Gastroesophageal sphincter (tissue), 4 donors: ENCODE measurements at places on chromosomes 16 and 17. TPM values are rescaled to one million over a fixed set of nuclear protein-coding genes. Genes with fewer than 3 reads are reported as not detected.

BICDL2 gene
- 0.31 TPM for total RNA-seq

IGSF6 gene
- not detected for total RNA-seq

RAPGEFL1 gene
- total RNA-seq = 5.2 TPM

SLC16A13 gene
- total RNA-seq = 0.72 TPM

SCRN2 gene
- 22.8 TPM for total RNA-seq

GRCh38 chr17:40545660-40546059 is 19.6 kb downstream of the CCR7 start:
- H3K4me1 ChIP-seq = peaks cover 71% of the 10 kb centered on the region
- H3K27ac ChIP-seq = no peak overlapping the region
- no peak for ATAC-seq
- H3K27me3 ChIP-seq = no peaks in the 10 kb centered on the region

- no peak for ATAC-seq
- no peaks in the 10 kb centered on the region for H3K27me3 ChIP-seq
- no peaks in the 10 kb centered on the region for H3K4me1 ChIP-seq
- H3K36me3 ChIP-seq = peaks cover 65% of the 10 kb centered on the region
Measured at GRCh38 chr17:46025510-46026165, 26.6 kb downstream of the STH start.

- H3K4me3 ChIP-seq = no peak overlapping the region
- ATAC-seq = no peak
- no peak overlapping the region for H3K27ac ChIP-seq
Measured at GRCh38 chr16:82667437-82667836, 40.7 kb downstream of the CDH13 start.

DNA sequence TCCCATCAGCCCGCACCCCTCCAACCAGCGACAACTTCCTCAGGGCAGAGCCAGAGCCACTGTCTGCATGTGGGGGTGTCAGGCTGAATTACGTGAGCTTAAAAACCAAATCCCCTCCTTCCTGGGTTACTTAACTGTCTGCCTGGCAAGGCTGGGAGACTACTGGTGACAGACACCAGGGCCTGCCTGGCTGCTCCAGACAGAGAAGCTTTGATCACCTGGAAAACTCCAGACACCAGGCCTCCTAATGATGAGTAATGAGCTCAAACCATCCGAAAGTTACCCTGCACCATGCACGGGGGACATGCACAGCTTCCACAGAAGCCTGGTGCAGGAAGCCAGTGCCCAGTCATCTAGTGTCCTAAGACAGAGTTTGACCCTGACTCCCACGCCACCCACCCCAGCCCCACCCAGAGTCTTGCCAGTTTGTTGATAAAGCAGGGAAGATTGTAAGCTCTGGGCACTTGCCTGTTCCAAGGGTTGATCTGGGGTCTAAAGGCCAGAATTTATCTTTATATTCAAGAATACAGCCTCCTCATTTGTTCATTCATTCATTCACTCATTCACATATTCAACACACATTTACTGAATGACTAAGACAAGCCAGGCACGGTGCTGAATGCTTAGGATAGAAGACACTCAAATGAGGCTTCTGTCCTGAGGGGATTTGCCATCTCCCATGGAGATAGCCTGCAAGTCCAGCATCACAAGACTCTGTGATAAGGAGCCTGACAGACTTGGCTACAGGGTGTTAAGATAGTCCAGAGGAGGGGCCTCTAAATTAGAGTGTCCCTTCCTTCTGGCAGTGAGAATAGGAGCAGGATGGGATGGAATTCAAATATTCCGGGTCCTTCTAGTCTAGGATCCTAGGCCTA is 7.2 kb upstream of the CCDC182 start:
- no peaks in the 10 kb centered on the region for H3K36me3 ChIP-seq
- no peak overlapping the region for H3K4me3 ChIP-seq
- H3K27me3 ChIP-seq = no peaks in the 10 kb centered on the region
- H3K4me1 ChIP-seq = no peaks in the 10 kb centered on the region
- no peak for ATAC-seq
- H3K27ac ChIP-seq = no peak overlapping the region

DNA sequence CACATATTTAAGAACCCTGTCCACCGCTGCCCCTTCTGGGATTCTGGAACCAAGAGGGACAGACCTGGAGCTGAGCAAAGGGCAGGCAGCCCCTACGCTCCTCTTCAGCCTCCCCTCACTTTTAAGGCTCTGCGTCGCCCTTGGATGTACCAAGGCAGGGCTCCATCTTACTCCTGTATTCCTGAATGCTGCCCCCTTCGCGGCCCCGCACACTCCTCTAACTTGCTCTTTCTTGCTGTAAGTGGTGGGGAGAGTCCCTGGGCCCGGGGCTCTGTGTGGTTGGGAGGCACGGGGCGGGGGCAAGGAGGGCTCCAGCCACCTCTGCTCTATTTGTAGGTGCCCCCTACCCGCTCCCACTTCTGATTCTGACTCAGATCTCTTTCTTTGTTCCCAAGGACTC is 1.2 kb downstream of the TNS4 start:
- no peak overlapping the region for H3K4me3 ChIP-seq
- no peaks in the 10 kb centered on the region for H3K36me3 ChIP-seq
- no peaks in the 10 kb centered on the region for H3K27me3 ChIP-seq
- H3K27ac ChIP-seq = peak overlapping the region; percentile 83
- H3K4me1 ChIP-seq = peaks cover 11% of the 10 kb centered on the region
- no peak for ATAC-seq

- H3K27ac ChIP-seq = peak overlapping the region; percentile 85
- peaks cover 6% of the 10 kb centered on the region for H3K4me1 ChIP-seq
- peak overlapping the region; percentile 84 for H3K4me3 ChIP-seq
- no peaks in the 10 kb centered on the region for H3K27me3 ChIP-seq
- H3K36me3 ChIP-seq = no peaks in the 10 kb centered on the region
Measured at GRCh38 chr17:81910840-81911276, 341 bp downstream of the PCYT2 start.

DNA sequence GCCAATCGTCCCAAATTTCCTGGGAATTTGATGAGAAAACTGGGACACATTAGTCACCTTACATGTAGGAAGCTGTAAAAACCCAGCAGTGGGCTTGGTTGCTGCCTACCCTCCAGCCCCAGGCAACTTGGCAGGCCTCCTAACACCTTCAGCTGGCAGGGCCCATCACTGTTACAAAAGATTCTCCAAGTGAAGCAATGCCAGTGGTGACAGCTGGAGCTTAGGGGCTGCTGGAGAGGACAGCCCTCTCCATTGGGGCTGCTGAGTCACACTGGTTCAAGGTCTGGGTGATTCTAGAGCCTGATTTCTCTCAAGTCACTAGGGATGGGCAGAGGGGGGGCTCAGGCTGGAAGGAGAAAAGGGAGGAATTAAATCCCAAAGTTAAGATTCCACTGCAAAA is 180.6 kb downstream of the COPRS start:
- H3K27me3 ChIP-seq = no peaks in the 10 kb centered on the region
- ATAC-seq = no peak
- no peak overlapping the region for H3K27ac ChIP-seq
- no peaks in the 10 kb centered on the region for H3K36me3 ChIP-seq
- H3K4me1 ChIP-seq = no peaks in the 10 kb centered on the region

DNA sequence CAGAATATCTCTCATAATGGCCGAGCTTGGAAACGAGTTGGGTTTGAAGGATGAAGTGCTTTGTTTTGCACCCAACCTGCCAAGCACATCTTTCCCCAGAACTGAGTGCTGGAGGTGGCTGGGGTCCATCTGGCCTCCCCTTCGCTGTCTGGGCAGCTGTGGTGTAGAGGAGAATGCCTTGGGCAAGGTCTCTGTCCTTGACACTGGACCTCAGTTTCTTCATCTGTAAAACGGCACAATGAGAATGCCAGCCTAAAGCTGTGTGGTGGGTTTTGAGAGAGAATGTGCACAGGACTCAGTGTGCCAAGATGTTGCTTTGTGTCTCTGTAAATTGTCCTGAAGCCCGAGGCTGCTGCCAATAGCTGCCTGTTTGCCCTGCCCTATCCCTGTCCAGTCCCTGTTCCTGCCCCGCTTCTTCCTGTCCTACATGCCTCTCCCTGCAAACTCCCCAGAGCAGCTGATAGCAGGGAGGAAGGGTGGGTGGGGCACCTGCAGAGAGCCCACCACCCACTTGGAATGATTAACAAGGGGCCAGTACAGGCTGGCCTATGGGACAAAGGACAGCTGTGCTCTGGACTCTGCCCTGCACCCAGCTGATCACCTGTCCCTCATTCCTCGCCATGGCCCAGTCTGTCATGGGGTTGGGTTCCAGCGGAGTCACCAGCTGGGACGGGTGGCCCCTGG is 15.3 kb downstream of the LASP1 start:
- H3K27me3 ChIP-seq = no peaks in the 10 kb centered on the region
- H3K4me3 ChIP-seq = no peak overlapping the region
- no peak for ATAC-seq
- H3K27ac ChIP-seq = peak overlapping the region; percentile 51

GRCh38 chr16:27222249-27223225 is 19.2 kb downstream of the KDM8 start:
- peak; percentile 77 for ATAC-seq
- peaks cover 28% of the 10 kb centered on the region for H3K4me1 ChIP-seq
- no peaks in the 10 kb centered on the region for H3K27me3 ChIP-seq
- peak overlapping the region; percentile 7 for H3K4me3 ChIP-seq
- peak overlapping the region; percentile 82 for H3K27ac ChIP-seq
- H3K36me3 ChIP-seq = peaks cover 61% of the 10 kb centered on the region

GRCh38 chr17:28750178-28751047 is 6.6 kb downstream of the TRAF4 start:
- no peak overlapping the region for H3K4me3 ChIP-seq
- H3K36me3 ChIP-seq = peaks cover 27% of the 10 kb centered on the region
- no peaks in the 10 kb centered on the region for H3K27me3 ChIP-seq
- H3K4me1 ChIP-seq = peaks cover 8% of the 10 kb centered on the region
- peak; percentile 87 for ATAC-seq
- H3K27ac ChIP-seq = peak overlapping the region; percentile 31

DNA sequence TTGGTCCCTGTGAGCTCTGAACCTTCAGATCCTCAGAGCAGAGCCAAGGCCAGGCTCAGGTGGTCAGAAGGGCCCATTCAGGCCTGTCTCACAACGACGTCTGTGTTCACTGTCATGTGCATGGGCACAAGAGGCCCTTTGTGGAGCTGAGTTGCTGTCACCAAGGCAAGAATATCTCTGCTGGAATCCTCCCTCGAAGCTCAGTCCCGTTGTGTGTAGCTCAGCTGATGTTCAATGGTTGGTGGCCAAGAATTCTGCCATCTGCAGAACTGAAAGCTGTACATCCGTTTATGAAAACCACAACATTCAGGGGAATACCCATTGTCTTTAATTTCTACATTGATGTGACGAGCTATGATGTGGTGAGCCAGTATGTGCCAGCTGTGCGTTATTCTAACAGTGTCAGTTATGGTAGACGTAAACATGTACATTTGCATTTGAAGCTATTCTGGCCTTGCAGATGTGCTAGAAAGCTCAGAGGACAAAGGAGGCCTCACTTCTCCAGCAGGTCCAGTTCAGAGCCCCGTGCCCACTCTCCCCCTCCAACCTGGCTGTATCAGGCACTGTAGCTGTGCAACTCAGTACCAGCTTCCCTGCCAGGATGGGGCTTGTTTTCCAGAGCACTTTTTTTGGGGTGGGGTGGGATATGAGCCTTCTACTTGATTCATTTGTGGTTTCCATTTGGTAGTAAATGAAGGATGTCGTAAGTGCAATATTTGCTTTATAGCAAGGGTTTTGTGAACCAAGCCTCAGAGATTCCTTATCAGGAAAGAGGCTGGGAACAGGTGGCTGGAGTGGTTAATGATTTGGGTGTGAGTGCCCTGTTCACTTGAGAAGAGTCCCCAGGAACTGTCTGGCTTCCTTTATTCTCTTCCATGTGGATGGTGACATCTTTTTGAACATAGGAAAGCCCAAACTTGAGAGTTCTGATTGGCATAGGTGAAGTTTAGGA is 56.1 kb downstream of the B9D1 start:
- H3K36me3 ChIP-seq = peaks cover 32% of the 10 kb centered on the region
- no peak overlapping the region for H3K27ac ChIP-seq
- no peaks in the 10 kb centered on the region for H3K27me3 ChIP-seq

DNA sequence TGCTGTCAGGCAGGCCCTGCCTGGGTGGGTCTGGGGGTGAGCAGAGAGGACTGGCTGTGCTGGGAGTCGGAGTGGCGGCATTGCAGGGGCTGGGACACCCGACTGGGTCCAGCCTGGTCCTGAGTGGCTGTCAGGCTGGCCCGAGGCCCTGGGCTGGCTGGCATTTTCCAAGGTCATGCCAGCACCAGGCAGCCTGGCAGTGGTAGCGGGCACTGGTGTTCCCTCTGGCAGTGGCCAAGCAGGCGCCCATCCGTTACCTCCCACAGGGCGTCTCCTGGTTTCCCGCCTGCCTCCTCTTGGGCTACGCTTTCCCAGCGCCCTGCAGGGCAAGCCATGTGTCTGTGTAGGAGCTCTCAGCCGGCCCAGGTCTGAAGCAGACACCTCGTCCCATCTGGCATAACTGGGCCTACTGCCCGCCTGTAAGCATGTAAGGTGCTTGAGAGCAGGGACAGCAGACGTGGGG is 5.7 kb upstream of the PKMYT1 start:
- no peak overlapping the region for H3K27ac ChIP-seq
- no peak for ATAC-seq
- no peak overlapping the region for H3K4me3 ChIP-seq
- no peaks in the 10 kb centered on the region for H3K36me3 ChIP-seq

GRCh38 chr16:56041556-56042140 is 149.6 kb upstream of the GNAO1 start:
- no peak overlapping the region for H3K4me3 ChIP-seq
- no peak overlapping the region for H3K27ac ChIP-seq
- no peaks in the 10 kb centered on the region for H3K36me3 ChIP-seq
- no peak for ATAC-seq

DNA sequence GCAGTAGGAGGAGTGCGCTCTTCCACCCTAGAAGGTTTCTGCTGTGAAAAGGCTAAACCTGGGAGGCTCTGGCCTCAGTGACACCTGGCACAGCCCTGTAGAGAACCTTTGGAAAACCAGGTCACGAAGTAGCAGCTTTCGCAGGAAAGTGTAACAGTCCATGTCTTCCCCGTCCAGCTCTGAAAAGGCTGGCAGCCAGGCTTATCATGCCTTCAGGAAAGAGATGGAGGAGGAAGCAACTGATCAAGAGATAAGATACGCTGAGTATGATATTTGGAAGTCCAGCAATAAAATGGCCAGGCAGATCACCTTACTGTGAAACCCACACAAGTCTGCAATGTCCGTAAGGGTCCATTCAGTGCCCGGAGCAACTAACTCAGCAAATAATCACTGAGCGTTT is 22.3 kb downstream of the TUBD1 start:
- no peak overlapping the region for H3K4me3 ChIP-seq
- no peak for ATAC-seq
- H3K36me3 ChIP-seq = peaks cover 51% of the 10 kb centered on the region
- H3K27me3 ChIP-seq = no peaks in the 10 kb centered on the region
- no peak overlapping the region for H3K27ac ChIP-seq

DNA sequence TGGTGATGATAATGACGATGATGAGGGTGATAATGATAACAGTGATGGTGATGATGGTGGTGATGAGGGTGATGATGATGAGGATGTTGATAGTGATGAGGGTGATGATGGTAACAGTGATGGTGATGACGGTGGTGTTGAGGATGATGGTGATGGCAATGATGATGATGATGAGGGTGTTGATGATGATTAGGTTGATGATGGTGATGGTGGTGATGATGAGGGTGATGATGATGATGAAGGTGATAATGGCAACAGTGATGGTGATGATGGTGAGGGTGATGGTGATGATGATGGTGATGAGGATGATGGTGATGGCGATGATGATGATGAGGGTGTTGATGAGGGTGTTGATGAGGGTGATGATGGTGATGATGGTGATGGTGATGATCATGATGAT is 93.8 kb upstream of the ZNF469 start:
- H3K27ac ChIP-seq = no peak overlapping the region
- peaks cover 31% of the 10 kb centered on the region for H3K27me3 ChIP-seq
- ATAC-seq = no peak
- H3K4me3 ChIP-seq = no peak overlapping the region
